ENCODE measurements at places on chromosomes 13 and 19.

GRCh38 chr13:113096745-113097305 is 8.8 kb upstream of the F7 start:
- no peak for DNase-seq

GRCh38 chr19:55091955-55092354 is 16.3 kb downstream of the EPS8L1 start:
- no peak for DNase-seq

DNA sequence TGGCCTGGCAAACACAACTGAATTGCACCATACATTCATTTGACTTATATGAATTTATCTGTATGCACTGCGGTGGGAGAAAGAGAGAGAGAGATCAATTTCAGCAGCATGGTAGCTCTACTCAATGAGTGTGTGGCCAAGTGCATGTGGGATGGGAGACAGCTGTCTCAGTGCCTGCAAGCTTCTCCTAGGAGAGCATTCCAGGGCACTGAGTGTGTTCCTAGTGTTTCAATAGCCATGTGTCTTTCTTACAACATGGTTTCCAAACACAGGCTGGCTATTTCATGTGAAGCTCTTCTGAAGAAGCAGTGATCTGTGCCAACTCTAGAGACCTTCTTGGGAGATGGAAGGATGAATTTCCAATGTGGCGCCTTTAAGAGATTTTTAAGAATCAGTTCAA is 43.5 kb downstream of the NEK5 start:
- no peak for DNase-seq

GRCh38 chr13:37179645-37180044 is 74.2 kb upstream of the CSNK1A1L start:
- DNase-seq = no peak

DNA sequence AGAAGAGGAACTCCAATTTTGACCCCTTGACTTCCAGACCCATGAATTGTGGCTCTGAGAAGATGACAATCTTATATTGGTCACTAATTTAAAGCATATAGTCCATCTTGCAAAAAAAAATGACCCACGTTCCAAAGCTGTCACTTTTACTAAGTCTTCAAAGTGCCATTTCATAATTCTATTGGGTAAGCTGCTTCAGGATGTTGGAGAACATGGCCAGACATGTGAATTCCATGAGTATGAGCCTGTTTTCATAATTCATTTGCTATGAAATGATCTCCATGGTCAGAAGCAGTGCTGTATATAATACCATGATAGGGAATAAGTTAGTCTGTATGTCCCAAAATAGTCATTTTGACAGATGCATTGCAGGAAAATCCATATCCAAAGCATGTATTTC is 1787.3 kb downstream of the SLITRK5 start:
- no peak for DNase-seq

GRCh38 chr19:8413629-8413995 is 507 bp downstream of the MARCHF2 start:
- no peak for DNase-seq

All from stimulated activated CD4-positive, alpha-beta T cell treated with anti-CD3 and anti-CD28 coated beads, Interleukin-2, amount 100 ng/mL, for 48 hours (primary cell).